NCI-H774 (cell line): ENCODE measurements at places on chromosomes 6 and 20.

GRCh38 chr6:108518714-108519576 is 41.8 kb upstream of the FOXO3 start:
- peak; percentile 32 for DNase-seq

- no peak for DNase-seq
Measured at GRCh38 chr6:85124472-85125354, 325.2 kb upstream of the NT5E start.

GRCh38 chr20:12660918-12661317 is 347.9 kb upstream of the SPTLC3 start:
- no peak for DNase-seq

- DNase-seq = peak; percentile 59
Measured at GRCh38 chr6:39361657-39362486, 39.4 kb upstream of the KCNK16 start.

GRCh38 chr6:168968228-168968627 is 285.4 kb downstream of the THBS2 start:
- peak; percentile 96 for DNase-seq

GRCh38 chr20:22559711-22560318 is 24.6 kb downstream of the FOXA2 start:
- no peak for DNase-seq

- no peak for DNase-seq
Measured at GRCh38 chr6:30483677-30484279, 5.5 kb upstream of the HLA-E start.

DNA sequence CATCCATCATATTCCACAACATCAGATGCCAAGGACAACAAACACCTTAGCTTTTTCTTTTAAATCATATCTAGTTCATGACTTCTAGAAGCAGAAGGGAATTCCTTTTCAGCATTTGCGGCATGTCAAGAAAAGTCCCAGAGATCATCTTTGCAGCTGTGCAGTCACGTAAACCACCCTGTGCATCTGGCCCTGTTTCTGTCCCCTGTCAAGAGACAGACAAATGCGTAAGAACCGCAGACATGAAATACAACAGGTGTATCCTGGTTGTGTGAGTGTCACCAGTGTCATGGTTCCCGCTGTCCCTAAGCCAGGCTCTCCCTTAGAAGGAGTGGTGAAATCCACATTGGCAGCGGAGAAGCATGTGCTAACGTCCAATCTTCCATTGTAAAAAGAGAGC is 28.1 kb downstream of the LY86 start:
- DNase-seq = no peak

DNA sequence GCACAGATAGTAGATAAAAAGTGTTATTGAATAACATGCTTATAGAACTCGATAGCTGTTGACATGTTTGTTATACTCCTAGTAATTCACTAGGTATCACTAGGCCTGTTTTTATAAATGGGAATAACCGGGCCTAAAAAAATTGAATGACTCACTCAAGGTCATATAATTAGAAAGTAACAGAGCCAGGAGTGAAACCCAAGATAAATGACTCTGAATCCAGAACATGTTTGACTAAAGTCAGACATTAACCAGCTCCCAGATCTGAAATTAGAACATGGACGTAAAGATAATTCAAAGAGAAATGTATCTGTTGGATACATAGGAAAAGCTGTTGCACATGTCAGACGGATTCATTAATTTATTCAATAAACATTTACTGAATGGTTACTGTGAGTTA is 26.9 kb downstream of the RGS17 start:
- DNase-seq = no peak

GRCh38 chr6:110653381-110653780 is 161.9 kb downstream of the CDK19 start:
- DNase-seq = peak; percentile 30

GRCh38 chr6:69985180-69985579 is 118.8 kb downstream of the COL19A1 start:
- DNase-seq = no peak

- DNase-seq = no peak
Measured at GRCh38 chr20:48637461-48637860, 190.3 kb downstream of the PREX1 start.

DNA sequence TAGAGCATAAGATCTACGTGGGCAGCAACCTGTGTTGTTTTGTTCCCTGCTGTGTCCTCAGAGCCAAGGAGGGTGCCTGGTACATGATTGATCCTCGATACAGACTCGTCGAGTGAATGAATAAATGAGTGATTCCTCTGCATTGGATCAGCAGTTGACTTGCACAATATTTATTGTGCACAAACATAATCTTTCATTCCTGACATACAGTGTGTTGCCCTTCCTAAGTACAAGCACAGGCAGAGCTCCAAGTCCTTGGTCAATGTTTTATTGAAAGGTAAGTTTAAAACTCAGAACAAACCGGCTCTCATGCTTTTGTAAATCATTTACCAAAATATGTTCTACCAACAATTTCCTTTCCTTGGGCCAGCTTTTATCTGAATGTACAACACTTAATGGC is 57.4 kb downstream of the STMND1 start:
- DNase-seq = no peak

DNA sequence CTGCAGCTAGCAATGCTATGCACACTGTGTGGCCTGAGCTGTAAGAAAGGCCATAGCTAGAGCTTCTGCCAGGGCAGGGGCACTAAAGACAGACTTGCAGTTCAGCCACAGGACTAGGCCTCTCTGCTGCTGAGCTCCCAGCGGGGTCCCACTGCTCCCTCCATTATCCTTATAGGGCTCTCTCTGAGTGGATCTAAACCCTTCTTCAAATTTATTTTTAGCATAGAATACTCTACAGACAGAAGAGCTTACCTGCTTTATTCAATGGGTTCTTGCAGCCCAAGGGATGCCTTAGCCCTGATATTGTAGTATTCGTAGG is 100.9 kb upstream of the MLN start:
- no peak for DNase-seq

DNA sequence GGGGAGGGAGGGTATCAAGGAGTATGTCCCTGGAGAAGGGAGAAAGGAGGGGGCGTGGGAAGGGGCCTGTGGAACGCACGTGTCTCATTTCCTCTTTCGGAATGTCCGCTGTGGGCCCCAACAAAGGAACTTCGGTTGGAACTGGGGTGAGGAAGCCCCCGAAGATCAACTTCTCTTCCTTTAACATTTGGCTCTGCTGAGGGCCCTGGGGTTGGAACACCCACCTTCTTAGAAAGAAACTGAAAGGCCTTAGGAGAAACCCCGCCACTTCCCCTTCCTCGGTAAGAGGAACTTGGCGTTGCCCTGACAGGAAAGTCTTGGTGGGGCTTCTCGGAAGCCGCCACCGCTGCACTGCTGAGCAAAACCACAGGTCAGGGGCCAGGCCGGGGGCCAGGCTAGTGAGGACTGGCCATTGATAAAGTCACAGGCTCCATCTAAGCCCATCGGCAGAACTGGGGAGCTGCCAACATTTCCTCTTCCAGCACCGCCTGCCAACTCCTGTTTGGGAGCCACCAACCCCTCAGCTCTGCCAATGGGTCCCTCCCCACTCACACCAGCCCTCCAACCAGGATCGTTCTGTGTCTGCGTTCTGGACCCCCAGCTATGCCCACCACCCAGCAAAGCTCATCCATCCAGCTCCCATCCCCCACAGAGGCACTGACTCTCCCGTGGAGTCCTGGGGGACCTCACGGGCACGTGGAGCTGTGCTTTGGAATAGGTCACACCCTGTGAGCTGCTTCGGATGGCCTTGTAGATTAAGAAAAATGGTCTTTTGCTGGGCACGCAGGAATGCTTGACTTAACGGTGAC is 44.8 kb downstream of the FGD2 start:
- no peak for DNase-seq

DNA sequence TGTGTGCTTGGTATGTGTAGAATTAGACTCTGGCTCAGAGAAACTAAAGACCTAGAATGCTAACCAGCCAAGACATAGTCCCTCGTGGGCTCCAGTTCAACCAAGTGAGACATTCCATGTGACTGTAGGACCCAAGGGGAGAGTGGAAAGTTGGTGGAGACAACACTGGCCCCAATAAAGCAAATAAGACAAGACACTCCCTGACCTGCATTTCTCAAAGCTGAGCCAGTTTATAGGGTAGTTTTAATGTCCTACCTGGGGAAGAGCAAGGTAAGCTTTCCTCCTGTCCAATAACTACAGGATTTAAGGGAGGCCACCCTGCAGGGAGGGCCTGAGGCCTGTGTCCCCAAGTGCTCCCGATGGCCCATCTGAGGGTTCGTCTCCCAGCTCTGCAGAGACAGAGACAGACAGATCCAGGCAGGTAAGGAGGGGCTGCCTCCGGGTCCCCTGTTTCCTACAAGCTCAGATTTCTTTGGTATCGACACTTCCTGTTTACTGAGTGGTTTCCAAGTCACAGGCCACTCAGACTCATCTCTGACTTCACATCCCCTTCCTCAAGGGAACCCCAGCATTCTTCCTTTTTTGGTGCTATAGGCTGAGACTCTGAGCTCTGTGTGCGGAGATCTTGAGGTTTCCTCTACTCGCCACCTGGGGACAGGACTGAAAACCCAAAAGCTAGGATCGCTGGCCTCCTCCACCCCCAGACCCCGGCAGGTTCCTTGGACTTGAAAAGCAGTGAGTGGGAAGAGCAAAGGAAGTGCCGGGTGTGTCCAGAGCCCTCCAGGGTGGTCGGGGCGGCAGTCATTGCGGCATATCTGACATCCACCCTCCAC is 92.4 kb downstream of the PRND start:
- no peak for DNase-seq

- DNase-seq = no peak
Measured at GRCh38 chr6:39792540-39793450, 619 bp downstream of the DAAM2 start.

DNA sequence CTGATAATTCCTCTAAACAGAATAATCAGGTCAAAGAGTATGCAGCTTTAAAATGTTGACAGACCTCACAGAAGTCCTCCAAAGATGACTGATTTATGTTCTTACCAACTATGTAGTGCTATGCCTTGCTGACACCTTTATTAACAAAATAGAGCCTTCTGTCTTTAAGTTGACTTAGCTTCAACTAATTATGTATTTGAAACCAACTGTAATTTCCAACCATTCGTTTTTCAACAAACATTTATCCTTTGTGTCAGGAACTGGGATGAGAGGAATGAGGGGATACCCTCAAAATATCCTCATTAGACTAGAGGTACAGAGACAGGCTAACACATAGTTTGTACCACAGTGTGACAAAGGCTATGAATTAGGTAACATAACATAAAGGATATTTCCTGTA is 186.2 kb upstream of the ZNF217 start:
- no peak for DNase-seq

- DNase-seq = no peak
Measured at GRCh38 chr6:76166874-76167273, 94.4 kb upstream of the IMPG1 start.

GRCh38 chr6:18835976-18836375 is 448.8 kb downstream of the RNF144B start:
- DNase-seq = no peak

DNA sequence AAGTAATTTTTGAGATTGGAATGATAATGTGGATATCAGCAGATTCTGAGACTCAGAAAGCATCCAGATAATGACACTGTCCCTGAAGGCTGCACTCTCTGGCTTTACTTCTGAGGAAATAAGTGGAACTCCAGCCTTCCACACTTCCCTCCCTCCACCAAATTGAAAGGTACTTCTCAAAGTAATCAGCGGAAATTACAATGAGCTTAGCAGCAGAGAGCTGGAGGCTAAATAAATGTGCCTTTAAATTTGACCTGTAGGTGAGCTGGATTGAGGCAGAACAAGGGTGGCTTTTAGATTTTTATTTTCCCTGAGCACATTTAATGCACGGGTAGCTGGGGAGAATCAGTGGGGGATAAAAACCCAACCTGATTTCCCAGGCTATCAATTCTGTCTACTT is 39.3 kb upstream of the RNF144B start:
- no peak for DNase-seq

DNA sequence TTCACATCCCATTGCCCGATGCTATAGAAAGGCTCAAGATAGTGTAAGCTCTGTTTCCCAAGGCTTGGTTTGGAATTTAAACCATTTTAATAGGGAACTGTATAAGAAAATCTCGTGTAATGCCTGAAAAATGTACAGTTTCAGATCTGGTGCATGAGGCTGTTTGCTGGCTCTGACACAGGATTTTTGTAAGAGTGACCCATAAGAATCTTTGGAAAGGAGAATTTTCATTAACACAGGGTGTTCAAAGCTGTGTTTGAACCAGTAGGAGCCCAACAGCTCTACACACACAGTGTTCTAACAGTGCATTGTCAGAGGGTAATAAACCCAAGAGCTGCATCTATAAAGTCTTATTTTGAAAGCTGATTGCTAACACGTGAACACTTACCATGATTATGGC is 293.5 kb downstream of the PRL start:
- no peak for DNase-seq

- peak; percentile 22 for DNase-seq
Measured at GRCh38 chr6:28865401-28866204, 58.2 kb downstream of the TRIM27 start.

- DNase-seq = no peak
Measured at GRCh38 chr6:15905488-15906419, 223.1 kb upstream of the MYLIP start.

DNA sequence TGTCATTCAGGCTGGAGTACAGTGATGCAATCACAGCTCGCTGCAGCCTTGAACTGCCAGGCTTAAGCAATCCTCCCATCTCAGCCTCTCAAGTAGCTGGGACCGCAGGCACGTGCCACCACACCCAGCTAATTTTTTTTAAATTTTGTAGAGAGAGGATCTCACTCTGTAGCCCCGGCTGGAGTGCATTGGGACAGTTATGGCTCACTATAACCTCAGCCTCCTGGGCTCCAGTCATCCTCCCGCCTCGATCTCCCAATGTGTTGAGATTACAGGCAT is 86.5 kb downstream of the SERAC1 start:
- DNase-seq = no peak

DNA sequence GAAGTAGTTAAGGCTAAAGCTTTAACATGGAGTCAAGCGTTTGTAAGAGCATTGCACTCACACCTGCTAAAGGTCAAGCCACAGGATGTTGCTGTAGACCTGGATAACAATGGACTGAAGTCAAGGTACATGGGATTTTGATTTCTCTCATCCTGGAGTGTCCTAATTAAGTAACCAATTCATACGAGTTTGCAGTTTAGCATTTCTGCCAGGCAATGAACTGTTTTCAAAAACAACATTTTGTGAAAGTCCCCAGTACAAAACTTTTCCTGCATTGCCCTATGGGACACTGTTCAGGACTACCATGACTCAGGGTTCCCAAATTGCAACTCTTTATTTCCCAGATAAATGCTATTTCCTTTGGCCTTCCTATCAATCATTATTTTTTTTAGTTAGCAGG is 17.4 kb upstream of the SIRPB1 start:
- DNase-seq = no peak

GRCh38 chr6:158938811-158939254 is 61.2 kb downstream of the RSPH3 start:
- no peak for DNase-seq

DNA sequence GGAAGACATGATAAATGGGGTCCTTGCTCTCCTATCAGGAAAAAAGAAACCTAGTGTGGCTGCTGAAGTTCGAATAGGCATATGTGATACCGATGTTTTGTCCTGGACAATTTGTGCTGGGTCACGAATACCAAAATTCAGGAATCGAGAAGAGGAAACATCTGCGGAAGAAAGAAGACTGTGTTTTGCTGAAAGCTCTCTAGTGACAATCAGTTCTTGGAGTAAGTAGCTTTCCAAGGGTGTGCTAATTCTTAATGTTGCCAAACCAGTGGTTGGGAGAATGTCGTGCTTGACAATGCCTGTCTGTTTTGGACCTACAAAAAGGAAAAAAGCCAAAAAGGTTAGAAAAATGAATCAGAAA is 956.1 kb downstream of the PHF3 start:
- DNase-seq = no peak

- DNase-seq = peak; percentile 73
Measured at GRCh38 chr20:50186151-50186885, 4.3 kb upstream of the CEBPB start.
